ENCODE measurements at places on chromosomes 3 and 15. TPM values are rescaled to one million over a fixed set of nuclear protein-coding genes. Genes with fewer than 3 reads are reported as not detected.

Gene GOLGA8T
- total RNA-seq = not detected

Gene LSAMP
- 8.1 TPM for total RNA-seq

DNA sequence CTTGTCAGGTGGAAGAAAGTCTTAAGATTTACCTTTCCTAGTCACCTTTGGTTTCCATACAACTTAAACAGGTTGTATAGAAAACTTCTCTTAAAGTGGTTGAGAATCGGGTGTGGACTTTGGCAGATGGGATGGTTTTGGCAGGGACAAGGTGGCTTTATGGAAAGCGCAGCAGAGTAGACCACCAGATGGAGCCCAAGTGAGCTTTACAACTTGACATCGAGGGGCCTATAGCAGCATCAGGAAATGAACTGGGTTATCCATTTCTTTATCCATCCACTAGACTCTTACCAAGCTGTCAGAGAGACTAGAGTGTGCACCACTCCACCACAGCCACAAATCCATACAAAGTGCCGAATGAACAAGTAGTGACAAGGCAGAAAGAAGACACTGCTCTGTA lies 85.3 kb upstream of the MBNL1 start:
- H3K4me3 ChIP-seq = no peak overlapping the region
- peaks cover 2% of the 10 kb centered on the region for H3K4me1 ChIP-seq
- no peaks in the 10 kb centered on the region for H3K36me3 ChIP-seq
- DNase-seq = peak; percentile 44
- no peak overlapping the region for H3K27ac ChIP-seq

DNA sequence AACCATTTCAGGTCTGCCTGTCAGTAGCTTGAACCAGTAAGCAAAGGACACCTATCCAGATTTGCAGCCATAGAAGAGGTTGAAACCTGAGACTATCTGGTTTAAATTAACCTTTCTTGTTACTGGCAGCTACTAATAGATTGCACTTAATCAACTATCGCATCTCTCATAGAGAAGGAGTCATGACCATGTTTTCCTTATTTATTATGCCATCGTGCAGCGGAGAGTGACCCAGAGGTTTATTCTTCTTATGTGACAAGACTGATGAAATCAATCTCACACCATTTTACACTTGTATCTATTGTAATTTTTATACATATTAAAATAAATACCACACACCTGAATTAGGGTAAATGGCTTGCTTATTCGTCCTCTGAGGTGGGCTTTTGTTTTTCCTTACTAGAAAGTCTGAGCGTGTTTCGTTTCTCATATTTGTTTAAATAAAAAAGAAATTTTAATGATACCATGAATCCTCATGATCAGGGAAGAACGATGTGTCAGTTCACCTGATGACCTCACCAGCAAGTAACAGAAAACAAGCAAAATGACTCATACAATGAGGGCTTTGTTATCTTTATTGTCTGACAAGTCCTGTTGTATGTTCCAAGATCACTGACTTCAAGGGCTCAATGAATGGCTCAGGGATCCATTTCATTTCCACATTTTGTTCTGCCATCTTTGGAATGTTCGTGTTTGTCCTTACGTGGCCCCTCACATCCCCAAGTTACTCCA lies 379.5 kb upstream of the DPH6 start:
- H3K27ac ChIP-seq = no peak overlapping the region
- no peak overlapping the region for H3K4me3 ChIP-seq
- H3K4me1 ChIP-seq = no peaks in the 10 kb centered on the region
- H3K36me3 ChIP-seq = no peaks in the 10 kb centered on the region

DNA sequence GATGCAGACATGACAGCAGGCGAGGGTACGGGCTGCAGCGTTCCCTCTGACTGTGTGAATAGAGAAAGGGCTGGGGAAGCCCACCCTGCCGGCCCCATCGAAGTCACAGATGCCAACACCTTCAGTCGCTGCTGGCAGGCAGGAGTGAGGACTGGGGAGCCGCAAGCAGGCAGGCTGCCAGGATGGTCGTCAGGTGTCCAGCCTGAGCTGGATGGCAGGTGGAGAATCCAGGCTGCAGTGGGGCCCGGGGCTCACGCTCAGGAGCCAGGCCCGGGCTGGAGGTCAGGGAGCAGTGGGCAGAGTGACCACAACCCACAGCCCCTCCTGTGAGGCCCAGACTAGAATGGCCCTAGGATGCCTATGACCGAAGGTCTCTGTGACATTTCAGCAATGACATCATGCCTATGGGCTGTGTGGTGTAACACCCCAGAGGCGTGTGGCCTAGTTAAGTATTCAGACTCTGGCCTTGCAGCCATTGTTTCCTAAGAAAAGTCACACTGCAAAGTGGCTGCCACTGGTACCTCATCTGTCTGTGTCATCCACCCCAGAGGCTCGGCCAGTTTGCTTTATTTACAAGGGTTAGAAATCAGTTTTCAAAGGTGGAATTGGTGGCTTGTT lies 15.7 kb downstream of the PRR23E start:
- no peak overlapping the region for H3K4me3 ChIP-seq
- H3K36me3 ChIP-seq = no peaks in the 10 kb centered on the region
- peaks cover 3% of the 10 kb centered on the region for H3K27me3 ChIP-seq
- DNase-seq = no peak

- no peak overlapping the region for H3K4me3 ChIP-seq
- no peak overlapping the region for H3K27ac ChIP-seq
- no peaks in the 10 kb centered on the region for H3K36me3 ChIP-seq
- DNase-seq = no peak
- H3K4me1 ChIP-seq = no peaks in the 10 kb centered on the region
- peaks cover 29% of the 10 kb centered on the region for H3K27me3 ChIP-seq
Measured at GRCh38 chr3:194257916-194258668, 93.0 kb downstream of the CPN2 start.

GRCh38 chr15:31377030-31377429 lies 50.4 kb downstream of the KLF13 start:
- no peaks in the 10 kb centered on the region for H3K27me3 ChIP-seq
- H3K4me3 ChIP-seq = no peak overlapping the region
- H3K27ac ChIP-seq = no peak overlapping the region
- peaks cover 27% of the 10 kb centered on the region for H3K36me3 ChIP-seq
- H3K4me1 ChIP-seq = peaks cover 5% of the 10 kb centered on the region
- DNase-seq = no peak

DNA sequence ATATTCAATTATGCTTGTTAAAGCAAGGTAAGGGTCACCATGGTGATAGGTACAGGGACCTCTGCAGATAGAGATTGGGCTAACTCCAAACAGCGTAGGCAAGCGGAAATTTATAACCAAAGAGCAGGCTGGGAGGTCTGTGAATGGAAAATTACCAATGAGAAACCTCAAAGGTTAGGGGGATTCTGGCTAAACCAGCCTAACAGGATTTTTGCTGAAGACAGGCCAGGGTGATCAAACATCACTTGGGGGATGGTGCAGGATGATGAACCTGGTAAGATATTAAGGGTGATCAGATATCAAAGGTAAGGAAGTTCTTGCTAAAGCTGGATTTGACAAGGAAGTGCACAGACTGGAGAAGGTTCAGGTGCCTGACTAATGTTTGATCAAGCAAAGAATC lies 35.3 kb upstream of the SNRPN start:
- no peak for DNase-seq
- no peaks in the 10 kb centered on the region for H3K4me1 ChIP-seq
- H3K27ac ChIP-seq = no peak overlapping the region
- H3K36me3 ChIP-seq = peaks cover 4% of the 10 kb centered on the region
- H3K27me3 ChIP-seq = no peaks in the 10 kb centered on the region

- H3K36me3 ChIP-seq = no peaks in the 10 kb centered on the region
- no peak overlapping the region for H3K27ac ChIP-seq
- peaks cover 2% of the 10 kb centered on the region for H3K4me1 ChIP-seq
- peaks cover 30% of the 10 kb centered on the region for H3K27me3 ChIP-seq
Measured at GRCh38 chr3:46619845-46620778, 7.8 kb downstream of the FAM240A start.

DNA sequence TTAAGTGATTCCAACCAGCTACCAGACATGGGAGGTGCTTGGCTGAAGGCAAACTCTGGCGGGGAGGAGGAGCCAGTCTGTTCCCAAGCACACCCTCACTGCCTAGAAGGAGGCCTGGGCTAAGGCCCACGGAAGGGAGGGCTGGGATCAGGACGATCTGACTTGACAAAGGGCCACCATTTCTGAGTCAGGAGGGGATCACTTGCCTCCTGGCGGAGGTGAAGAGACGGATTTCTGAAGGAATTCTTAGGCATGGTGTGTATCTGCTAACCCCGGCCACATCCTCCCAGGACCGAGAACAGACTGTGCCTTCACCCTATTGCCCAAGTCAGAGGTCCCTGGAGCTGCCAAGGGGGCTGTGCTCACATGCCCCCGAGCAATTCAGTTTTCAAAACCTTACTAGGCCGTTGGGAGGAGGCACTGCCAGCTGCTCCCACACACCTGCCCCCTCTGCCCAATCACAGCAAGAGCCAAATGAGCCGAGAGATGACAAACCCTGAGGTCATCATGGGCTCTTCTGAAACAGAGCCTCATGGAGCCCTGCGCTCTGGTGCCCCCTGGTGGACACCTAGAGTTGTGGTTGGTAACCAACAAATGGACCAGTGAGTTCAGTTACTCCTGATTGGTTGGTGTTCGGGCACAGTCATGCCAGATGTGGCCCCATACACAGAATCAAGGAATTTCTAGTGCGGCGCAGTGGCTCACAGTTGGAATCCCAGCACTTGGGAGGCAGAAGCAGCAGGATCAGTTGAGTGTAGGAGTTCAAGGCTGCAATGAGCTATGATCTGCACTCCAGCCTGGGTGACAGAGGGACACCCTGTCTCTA lies 6.5 kb upstream of the TNK2 start:
- no peak overlapping the region for H3K27ac ChIP-seq
- H3K4me1 ChIP-seq = peaks cover 4% of the 10 kb centered on the region
- H3K4me3 ChIP-seq = no peak overlapping the region
- H3K36me3 ChIP-seq = no peaks in the 10 kb centered on the region
- DNase-seq = peak; percentile 97

GRCh38 chr15:84915606-84915958 lies 31.1 kb downstream of the SLC28A1 start:
- no peak overlapping the region for H3K4me3 ChIP-seq
- no peaks in the 10 kb centered on the region for H3K27me3 ChIP-seq
- 0 out of 2 replicates have a peak overlapping the region, but pooled peaks have one; percentile 13 for H3K27ac ChIP-seq
- DNase-seq = no peak

DNA sequence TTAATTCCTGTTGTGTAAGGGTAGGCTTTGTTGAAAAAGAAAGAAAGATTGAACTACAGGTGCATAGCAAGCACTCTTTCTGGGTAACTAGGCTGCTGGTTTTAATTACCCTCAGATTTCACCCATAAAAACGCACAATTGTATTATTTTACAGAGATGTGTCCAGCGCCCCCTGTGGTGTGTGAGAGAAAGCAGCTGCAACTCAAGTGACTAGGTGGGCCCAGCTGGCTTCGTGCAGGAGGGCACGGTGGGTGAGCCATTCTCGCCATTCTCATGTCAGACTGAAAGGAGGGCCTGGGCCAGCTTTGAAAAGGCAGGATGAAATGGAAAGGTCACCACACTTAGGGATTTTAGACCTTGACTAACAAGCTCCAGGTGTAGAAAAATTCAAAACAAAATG lies 122.6 kb downstream of the LRIG1 start:
- no peak overlapping the region for H3K4me3 ChIP-seq
- H3K27me3 ChIP-seq = no peaks in the 10 kb centered on the region

DNA sequence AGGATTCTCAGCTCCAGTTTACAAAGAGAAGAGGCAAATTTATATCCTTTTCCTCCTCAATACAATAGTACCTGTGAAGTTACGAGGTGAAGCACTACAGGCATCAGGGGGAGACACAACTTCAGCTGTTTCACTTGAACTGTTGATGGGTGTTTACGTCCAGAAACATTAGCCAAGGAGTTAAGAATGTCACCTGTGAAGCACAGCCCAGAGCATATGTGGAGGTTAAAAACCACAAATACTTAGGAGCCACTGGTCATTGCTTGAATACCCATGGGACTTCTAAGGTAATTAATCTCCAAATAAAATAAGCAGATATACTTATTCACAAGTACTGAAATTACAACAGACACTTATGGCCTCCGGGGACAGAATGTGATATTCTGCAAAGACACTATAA lies 246.5 kb downstream of the ULK4 start:
- DNase-seq = no peak
- H3K4me3 ChIP-seq = no peak overlapping the region
- H3K27ac ChIP-seq = no peak overlapping the region
- H3K27me3 ChIP-seq = no peaks in the 10 kb centered on the region

GRCh38 chr3:160876643-160877042 lies 120.6 kb downstream of the PPM1L start:
- H3K36me3 ChIP-seq = no peaks in the 10 kb centered on the region
- no peaks in the 10 kb centered on the region for H3K27me3 ChIP-seq
- DNase-seq = no peak
- H3K4me1 ChIP-seq = no peaks in the 10 kb centered on the region
- no peak overlapping the region for H3K4me3 ChIP-seq

DNA sequence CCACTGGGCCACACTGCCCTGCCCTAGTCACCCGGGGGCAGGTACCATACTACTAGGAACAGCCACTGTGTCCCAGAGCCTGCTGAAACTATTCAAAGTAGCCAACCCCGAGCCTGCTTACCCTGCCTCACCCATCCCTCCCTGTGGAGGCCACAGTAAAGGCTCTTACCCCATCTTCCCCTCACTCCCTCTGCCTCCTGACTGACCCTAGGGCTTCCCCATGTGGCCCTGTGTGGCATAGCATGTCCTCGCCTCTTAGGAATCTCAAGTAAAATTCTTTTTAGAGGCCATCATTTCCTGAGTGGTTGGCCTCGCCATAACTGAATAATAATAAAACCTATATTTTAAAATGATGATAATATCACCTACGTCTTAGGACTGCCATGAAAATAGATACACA lies 112.2 kb upstream of the SLC6A11 start:
- H3K4me1 ChIP-seq = no peaks in the 10 kb centered on the region
- H3K4me3 ChIP-seq = no peak overlapping the region
- H3K36me3 ChIP-seq = no peaks in the 10 kb centered on the region
- DNase-seq = peak; percentile 23

DNA sequence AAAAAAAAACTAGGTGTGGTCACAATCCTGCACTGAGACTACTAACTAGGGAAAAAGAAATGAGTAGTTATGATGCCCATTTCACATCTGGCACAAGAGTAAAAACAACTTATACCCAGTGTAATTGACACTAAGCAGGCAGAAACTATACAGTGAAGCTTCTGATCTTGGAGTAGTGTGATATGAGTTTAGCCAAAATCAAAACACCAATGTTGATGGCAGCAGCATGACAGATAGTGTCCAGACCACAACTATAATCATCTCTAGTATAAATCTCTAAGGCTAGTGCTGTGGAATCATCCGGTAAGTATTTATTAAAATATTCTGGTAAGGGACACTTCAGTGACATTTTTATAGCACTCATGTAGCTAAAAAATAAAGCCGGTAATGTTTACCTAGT lies 108.5 kb upstream of the EPHA6 start:
- H3K27me3 ChIP-seq = no peaks in the 10 kb centered on the region
- H3K4me1 ChIP-seq = no peaks in the 10 kb centered on the region
- DNase-seq = no peak

- no peaks in the 10 kb centered on the region for H3K27me3 ChIP-seq
- H3K27ac ChIP-seq = peak overlapping the region; percentile 28
- peak; percentile 16 for DNase-seq
- H3K4me3 ChIP-seq = no peak overlapping the region
Measured at GRCh38 chr3:191070762-191071403, 128.2 kb upstream of the OSTN start.

GRCh38 chr3:55337641-55338180 lies 149.4 kb downstream of the WNT5A start:
- H3K4me3 ChIP-seq = no peak overlapping the region
- H3K4me1 ChIP-seq = peaks cover 17% of the 10 kb centered on the region
- H3K36me3 ChIP-seq = no peaks in the 10 kb centered on the region
- no peaks in the 10 kb centered on the region for H3K27me3 ChIP-seq
